ENCODE measurements at places on chromosomes 6 and 20.

GRCh38 chr20:63602321-63602720 is 24.6 kb downstream of the GMEB2 start:
- DNase-seq: no peak

DNA sequence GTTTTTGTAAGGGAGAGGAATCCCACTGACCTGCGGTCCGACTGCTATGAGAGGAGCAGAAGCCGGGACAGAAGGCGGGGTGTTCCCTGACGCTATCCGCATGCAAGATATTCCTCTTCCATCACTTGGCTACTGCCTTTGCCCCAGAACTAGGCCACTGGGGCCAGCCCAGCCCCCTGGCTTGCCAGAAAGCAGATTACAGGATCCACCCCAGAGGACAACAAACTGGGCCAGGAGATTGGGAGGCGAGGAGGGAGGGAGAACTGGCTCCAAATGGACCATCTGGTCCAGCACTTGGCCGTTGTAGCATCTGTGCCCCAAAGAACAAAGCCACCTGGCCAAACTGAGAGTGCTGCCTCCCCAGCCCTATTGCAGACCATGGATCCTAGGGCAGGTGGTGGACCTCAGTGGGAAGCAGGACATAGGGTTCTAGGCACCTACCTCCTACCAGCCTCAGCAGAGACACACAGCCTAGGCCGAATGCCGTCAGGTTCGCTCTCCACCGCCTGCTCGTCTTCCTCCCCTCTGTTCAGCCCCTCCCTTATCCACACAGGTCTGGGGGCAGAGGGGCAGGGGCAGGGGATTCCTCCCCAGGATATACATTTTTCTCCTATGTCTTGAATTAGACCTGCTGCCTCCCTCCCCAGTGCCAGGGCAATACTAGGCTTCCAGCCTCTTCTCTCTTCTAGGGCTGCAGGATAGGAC is 4.0 kb downstream of the MDGA1 start:
- DNase-seq: no peak

GRCh38 chr20:60010689-60011458 is 52.7 kb downstream of the CDH26 start:
- no peak for DNase-seq

- DNase-seq: no peak
These were observed 65.7 kb downstream of the ZMYND8 start for GRCh38 chr20:47290666-47291430.

- no peak for DNase-seq
These were observed 792.8 kb upstream of the EYS start for GRCh38 chr6:66499851-66500250.

DNA sequence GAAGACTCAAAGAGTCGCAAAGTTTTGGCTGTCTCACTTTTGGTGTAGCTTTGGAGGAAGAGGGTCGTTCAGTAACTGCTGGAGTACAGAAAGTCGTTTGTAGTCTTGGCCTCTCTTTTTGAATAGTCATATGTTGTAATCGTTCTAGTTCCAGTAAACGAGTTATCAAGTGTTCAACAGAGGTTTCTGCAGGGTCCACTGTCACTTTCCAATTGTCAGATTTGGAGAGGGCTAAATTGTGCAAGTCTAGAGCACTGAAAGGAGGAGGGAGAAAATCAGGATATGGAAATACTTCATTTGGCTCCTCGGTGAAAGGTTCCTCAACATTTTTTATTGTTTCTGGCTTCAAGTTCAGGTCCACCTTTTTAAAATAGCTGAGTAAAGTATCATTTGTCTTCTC is 9.7 kb downstream of the FAM217A start:
- no peak for DNase-seq

GRCh38 chr6:20879121-20879520 is 344.9 kb downstream of the CDKAL1 start:
- DNase-seq: no peak

DNA sequence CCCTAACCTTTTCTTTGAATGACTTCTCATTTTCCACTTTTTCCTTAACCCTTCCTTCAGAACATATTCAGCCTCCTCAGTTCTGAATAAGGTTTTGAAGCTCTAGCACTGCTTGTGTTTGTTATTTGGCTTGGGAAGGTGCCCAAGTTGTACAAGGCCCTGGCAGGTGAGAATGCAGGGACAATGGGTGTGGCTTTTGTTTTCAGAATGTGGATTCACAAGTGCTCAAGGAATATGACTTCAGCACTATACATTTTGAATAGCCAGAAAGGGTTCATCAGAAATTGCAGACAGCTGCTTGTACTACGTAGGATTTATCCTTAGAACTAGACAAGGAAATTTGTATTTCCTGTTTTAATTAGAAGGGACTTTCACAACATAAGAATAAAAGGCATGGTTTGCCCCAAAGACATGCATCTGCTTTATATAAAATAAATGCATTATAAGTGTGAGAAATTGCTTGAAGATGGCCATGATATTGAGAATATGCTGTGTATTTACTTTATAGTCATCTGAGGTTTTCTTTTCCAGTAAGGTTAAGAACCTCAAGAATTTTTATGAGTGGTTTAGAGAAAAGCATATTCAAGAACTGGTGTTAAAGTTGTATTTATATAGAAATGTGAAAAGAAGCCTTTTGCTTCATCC is 29.3 kb upstream of the PRDM1 start:
- DNase-seq: no peak

DNA sequence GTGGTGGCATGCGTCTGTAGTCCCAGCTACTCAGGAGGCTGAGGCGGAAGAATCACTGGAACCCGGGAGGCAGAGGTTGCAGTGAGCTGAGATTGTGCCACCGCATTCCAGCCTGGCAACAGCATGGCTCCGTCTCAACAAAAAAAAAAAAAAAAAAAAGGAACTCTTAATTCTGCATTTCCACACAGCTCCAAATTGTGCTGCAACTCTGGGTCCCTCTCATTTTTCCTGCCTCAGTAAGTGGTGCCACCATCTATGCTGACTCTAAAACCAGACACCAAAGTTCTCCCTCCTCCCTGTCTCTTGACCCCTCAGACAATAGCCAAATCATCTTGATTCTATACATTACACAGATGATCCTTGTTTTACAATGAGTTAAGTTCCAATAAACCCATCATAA is 133.9 kb downstream of the BTBD9 start:
- no peak for DNase-seq

DNA sequence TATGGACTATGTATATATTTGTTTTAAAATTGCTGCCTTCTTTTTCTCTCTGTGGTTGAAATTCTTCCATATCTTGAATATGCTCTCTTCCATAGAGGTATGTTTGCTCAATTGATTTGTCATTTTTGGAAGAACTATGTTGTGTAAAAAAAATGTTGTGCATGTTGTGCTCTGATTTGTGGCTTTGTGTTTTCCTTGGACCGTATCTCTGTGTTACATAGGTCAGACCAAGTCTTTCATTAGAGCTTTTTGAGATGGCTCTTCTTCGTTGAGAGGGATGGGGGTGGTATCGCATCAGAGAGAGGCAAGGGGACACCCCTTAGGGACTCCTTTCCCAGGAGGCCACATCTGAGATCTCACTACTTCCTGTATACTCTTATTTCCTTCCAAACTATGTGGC is 43.8 kb downstream of the TMEM244 start:
- DNase-seq: no peak

- no peak for DNase-seq
These were observed 143.9 kb upstream of the EYA4 start for GRCh38 chr6:133097208-133097607.

DNA sequence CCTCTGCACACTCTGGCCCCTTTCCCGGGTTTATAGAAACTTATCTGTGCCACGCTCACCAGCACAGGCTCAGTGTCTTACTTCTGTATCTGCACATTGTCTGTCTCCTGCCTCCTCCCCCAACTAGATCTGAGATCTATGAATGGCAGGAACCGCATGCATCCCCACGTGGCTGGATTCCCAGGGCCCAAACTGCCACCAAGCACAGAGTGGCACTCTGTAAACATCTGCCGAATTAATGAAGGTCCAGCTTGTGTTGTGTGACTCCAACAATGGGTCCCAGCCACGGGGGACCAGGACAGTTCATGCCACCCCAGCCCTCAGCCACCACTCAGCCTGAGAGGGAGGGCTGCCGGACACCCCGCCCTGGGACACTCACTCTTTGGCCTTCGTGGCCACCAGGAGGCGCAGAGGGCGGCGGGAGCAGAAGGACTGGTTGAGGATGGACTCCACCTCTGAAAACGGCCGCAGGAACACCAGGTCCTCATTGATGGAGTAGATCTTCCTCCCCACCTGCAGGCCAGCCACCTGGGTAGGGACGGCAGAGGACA is 171.1 kb downstream of the PREX1 start:
- no peak for DNase-seq

DNA sequence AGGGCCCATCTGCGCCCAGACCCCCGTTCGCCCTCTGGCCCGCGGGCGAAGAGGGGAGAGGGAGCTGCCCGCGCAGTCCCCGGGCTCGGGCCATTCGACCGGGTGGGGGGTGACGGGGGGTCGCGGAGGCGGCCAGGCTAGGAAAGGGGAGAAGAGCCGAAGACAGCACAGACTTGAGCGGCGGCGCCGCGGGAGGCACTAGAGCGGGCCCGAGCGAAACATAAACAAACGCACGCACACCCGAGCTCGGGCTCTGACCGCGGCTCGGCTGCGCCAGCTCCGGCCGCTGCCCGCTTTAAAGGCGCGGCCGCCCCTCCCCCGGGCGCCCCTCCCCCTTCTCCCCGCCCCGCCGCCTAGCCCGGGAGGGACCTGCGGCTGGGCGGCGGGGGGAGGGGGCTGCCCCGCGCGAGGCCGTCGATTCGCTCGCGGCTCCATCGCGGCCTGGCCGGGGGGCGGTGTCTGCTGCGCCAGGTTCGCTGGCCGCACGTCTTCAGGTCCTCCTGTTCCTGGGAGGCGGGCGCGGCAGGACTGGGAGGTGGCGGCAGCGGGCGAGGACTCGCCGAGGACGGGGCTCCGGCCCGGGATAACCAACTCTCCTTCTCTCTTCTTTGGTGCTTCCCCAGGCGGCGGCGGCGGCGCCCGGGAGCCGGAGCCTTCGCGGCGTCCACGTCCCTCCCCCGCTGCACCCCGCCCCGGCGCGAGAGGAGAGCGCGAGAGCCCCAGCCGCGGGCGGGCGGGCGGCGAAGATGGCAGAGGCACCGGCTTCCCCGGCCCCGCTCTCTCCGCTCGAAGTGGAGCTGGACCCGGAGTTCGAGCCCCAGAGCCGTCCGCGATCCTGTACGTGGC is at the start of gene FOXO3:
TSS of gene FOXO3 (plus strand) at position 455 of the 846 bp plus-strand sequence. CDS start at position 747, 292 bp downstream.
- peak; percentile 58 for DNase-seq

- no peak for DNase-seq
These were observed 3.0 kb downstream of the RIMS1 start for GRCh38 chr6:71889366-71889765.

- no peak for DNase-seq
These were observed 3.8 kb upstream of the SPO11 start for GRCh38 chr20:57325632-57326356.

- DNase-seq: no peak
These were observed 121.7 kb downstream of the SYCP2 start for GRCh38 chr20:59811681-59812171.

DNA sequence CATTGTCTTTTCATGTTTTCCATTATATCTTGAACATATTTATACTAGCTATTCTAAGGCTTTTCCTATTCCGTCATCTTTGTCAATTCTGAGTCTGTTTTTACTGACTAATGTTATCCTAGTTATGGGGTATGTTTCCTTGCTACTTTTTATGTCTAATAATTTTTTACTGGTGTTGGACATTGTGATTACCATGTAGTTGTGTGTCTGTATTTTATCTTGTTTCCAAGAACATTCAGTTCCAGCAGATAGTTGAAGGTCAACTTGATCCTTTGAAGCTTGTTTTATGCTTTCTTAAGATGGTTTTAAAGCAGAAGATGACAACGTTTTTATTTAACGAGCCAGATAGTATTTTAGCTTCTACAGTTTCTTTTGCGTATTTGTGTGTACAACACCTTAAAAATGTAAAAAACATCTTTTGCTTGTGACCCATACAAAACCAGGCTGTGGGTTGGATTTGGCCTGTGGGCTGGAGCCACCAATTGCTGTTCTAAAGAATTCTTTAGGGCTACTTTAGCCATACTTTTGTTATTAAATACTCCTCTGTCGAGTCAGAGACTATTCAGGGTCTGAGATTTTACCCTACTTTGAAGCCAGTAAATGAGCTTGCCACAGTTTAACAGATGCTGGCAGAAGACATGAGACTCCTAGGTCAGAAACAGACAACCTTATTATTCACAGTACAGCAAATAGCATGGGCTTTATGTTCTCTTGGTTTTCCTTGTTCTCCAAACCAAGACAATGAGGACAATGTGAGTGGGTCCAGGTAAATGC is 38.7 kb upstream of the REV3L start:
- DNase-seq: no peak

- no peak for DNase-seq
These were observed 46.9 kb downstream of the MAP3K4 start for GRCh38 chr6:161038229-161039031.

GRCh38 chr6:144149558-144149893 is 791 bp upstream of the STX11 start:
- DNase-seq: no peak

- DNase-seq: peak; percentile 67
These were observed 64.8 kb upstream of the NAA20 start for GRCh38 chr20:19952392-19952791.

GRCh38 chr20:33914919-33915318 is 78.8 kb upstream of the RALY start:
- DNase-seq: no peak

DNA sequence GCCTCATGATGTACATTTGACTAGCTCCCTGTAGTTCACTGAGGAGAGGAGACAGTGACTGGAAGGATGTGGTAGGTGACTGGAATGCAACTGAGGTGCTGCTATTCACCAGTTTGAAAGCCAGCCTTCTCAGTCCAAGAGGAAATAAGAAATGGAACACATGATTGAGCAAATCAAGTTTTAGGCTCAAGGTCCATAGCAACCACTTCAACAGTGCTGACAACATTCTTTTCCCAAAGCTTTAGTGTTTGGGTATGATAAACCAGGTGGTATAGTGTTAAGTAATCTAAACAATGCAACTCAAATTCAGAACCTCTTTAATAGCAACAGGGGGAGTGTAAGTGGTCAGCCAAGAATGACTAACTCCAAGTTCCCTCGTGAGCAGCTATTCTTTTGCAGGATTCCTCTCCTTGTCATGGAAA is 9.2 kb downstream of the ZHX3 start:
- no peak for DNase-seq

DNA sequence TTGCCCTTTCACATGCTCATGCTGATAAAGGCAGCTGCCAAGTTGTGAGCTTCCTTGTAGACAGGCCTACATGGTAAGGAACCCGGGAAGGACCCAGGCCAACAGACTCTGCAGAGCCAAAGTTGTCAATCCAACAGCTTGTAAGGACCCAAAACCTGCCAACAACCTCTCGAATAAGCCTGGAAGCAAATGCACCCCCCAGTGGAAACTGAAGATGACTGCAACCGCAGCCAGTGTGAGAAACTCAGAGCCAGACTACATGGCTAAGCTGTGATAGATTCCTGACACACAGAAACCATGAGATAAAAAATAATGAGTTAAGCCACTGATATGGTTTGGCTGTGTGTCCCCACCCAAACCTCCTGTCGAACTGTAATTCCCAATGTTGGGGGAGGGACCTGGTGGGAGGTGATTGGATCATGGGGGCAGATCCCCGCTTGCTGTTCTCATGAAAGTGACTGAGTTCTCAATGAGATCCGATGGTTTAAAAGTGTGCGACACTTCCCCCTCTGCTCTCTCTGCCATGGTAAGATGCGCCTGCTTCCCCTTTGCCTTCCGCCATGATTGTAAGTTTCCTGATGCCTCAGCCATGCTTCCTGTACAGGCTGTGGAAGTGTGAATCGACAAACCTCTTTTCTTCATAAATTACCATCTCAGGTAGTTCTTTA is 18.8 kb upstream of the CLPSL2 start:
- no peak for DNase-seq
